ENCODE measurements at places on chromosomes 2 and 18.

GRCh38 chr2:16973586-16974286, 308.1 kb upstream of the CYRIA start:
- DNase-seq, result no peak

GRCh38 chr2:219769090-219769910, 141.9 kb downstream of the SLC4A3 start:
- DNase-seq, result no peak

DNA sequence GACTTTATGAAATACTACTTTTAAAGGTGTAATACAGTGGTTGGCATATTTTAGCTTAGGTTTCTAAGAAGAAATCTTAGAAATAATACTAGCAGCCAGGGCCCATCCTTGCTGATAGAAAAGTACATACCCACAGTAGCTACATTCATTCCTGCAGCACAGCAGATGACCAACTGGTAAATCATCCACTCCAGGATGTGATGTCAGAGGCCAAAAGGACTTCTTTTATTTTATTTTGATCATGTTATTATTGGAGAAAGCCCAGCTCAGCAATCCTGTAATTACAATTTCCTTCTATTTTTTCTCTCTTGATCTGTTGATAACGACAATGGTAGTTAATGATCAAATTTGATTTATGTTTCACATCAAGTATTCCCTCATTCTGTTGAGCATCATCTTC, 18.0 kb upstream of the TTN start:
- DNase-seq, result no peak

DNA sequence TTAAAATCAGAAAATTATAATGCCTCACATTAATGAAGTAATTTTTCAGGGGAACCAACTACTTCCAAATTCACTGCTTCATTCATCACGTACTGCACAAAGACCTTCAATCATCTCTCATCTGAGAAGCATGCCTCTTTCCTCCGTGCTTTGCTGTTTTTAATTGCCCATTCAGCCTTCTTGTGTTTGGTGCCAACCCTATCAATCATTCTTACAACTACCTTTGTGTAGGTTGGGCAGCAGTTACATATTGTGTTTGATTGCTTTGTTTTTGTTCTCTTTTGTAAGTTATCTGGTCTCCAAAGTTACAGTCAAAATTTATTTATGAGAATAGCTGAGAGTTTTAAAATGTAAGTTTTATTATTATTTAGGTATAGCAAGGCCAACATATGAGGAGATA, 549.0 kb upstream of the SLC8A1 start:
- DNase-seq, result no peak

DNA sequence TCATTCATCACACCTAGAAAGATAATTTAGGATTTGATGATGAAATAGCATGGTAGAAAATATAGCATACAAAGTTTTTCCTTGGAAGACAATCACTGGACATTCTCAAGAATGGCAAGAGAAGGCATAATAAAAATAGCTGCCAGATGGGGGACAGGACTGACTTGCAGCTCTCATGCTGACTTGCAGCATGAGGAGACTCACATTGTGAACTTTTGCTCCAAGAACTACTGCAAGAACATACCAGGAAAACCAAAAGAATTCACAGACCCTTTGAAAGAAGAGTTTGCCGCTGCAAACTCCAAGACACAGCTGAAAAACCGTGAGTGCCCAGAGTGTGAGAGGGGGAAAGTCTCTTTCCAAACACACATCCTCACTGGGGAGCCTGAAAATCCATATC, 47.0 kb downstream of the CRYGD start:
- no peak for DNase-seq

- no peak for DNase-seq
These were observed 20.8 kb upstream of the ATIC start for GRCh38 chr2:215290980-215291599.

DNA sequence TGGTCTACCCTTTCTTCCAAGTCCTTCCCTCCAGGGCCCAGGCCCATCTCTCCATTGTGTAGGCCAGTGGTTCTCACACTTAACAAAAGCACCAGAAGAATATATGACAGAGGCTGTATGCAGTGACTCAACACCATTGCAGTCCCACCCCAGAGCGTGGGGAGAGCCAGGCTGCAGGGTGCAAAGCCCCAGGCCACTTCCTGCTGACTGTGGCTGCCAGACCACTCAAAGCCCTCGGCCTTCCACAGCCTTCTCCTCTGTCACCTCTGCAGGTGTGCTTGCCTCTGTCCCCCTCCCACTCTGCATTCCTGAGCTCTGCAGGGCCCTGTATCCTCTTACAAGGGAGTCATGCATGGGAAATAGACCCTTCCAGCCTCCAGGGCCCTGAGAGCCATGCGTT, 40.4 kb upstream of the ARHGEF4 start:
- DNase-seq, result no peak

DNA sequence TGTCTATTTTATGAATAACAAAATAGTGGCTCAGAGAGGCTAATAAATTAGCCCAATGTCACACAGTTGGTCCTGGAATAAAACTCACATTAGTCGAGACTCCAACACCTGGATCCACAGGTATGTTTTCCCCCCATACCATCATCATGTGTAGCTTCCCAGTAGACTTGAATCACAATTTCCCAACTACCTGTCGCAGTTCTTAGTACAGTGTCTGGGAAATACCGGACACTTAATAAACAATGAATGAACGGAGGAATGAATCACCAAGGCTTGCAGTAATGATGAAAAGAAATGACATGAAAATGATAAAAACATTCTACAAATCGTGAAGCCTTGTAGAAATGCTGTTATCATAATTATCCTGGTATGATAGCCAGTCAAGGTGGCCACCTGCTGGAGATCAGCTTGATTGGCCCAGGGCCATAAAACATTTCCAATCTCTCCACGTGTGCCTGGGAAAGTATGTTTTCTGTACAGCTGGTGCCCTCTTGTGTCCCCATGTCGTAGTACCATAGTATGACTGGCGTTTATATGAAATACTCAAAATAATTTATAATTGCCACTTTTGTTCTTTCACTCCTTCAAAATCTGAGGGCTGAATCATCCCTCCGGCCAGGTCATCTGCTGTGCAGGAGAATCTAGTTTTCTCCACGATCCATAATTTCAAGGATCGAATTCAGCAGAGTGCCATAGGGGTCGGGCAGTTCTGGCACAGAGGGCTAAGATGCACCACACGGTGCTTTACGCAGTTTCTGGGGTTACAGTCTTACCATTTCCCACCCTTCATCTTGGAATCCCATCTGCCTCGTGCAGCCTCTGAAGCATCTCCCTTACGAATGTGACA, 95.4 kb downstream of the LAMA1 start:
- DNase-seq, result no peak

DNA sequence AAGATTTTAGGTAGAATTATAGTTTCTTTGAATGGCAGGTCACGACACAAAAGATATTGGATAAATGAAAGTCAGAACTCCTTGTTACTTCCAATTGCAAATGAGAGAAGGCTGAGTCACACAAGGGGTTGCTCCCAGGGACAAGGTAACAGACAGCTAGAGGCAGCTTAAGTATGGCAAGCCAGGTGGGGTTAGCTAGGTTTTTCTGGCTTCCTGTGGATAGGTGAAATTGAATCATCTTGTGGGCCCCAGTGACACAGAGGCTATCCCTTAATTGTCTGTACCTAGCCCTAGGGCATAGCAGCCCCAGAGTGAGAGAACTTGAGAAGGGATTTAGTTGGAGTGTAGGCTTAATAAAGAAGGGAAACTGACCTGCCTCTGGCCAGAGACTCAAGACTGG, 407.7 kb upstream of the SLC8A1 start:
- DNase-seq, result no peak

DNA sequence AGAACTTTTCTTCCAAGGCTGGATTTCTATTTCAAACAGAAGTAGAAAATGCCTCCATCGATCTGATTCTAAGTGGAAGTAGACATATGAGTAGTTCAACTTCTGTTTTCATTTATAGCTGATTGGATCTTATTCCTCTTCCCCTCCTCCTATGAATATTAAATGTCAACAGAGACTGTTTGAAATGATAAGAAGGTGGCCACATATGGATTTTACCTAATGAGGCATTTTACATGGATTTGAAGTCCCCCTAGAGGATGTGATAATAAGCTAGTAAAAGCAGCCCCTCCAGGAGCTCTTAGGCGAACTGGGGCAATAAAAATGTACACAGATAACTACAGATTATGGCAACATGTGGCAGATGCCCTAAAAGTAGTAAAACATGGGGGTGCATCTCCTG, 71.0 kb downstream of the UPP2 start:
- DNase-seq, result no peak

DNA sequence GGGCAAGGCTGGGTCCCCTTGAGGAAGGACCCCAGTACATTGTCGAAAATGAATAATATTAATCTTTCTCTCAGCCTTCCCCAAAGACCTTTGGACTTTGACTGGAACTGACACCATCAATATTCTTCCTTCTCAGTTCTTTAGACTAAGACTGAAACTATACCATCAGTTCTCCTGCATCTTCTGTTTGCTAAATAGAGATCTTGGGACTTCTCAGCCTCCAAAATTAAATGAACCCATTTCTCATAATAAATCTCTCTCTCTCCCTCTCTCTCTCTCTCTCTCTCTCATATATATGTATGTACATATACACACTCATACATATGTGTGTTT, 39.7 kb upstream of the VRK2 start:
- no peak for DNase-seq

GRCh38 chr2:149180226-149180875, 141.9 kb downstream of the LYPD6B start:
- DNase-seq, result no peak

DNA sequence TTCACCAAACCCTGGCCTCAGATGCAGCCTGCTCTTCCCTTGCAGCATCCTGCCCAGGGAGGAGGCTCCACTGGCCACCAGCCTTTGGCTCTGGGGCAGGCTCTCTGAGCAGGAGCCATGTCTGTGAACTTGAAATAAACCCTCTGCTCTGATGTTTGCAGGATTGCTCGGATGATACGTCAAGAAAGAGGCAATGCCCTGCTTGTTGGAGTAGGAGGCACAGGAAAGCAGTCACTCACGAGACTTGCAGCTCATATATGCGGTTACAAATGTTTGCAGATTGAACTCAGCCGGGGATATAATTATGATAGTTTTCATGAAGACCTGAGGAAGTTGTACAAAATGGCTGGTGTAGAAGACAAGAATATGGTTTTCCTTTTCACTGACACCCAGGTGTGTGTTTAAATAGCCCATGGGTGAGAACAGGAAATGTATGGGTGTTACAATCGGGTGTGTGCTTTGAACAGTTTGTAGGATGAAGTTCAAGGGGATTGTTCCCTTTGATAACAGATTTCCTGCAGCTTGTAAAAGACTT, 177.9 kb downstream of the DNAH6 start:
- DNase-seq, result no peak

Data from stimulated activated CD4-positive, alpha-beta T cell treated with anti-CD3 and anti-CD28 coated beads, Interleukin-1b, Interleukin-23, amount 100 ng/mL, for 24 hours (primary cell).